ENCODE measurements at places on chromosomes 3 and 15.

DNA sequence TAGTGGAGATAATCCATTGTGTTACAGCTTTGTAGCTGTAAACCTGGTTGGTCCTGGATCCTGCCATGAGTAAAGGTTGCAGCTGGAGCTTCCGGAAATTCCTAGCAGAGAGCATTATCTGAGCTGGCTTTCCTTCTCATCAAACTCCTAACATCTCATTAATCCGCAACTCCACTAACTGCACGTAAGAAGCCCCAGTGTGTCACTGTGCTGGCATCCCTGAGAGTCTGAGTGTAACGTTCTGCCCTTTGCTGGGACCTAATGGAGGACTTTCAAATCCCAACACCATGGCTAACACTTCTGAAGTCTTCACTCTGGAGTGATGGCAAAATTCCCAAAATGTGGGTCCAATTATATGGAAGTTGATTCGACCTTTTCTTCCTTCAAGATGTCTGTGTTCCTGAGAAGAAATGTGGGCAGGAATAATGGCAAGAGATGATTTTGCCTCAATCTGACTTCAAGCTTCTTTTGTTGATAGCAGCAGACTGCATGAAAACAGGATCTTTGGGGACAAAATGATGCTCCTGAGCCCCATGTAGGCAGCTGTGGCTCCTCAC, 9.6 kb upstream of the TRPM1 start:
- DNase-seq, result no peak

DNA sequence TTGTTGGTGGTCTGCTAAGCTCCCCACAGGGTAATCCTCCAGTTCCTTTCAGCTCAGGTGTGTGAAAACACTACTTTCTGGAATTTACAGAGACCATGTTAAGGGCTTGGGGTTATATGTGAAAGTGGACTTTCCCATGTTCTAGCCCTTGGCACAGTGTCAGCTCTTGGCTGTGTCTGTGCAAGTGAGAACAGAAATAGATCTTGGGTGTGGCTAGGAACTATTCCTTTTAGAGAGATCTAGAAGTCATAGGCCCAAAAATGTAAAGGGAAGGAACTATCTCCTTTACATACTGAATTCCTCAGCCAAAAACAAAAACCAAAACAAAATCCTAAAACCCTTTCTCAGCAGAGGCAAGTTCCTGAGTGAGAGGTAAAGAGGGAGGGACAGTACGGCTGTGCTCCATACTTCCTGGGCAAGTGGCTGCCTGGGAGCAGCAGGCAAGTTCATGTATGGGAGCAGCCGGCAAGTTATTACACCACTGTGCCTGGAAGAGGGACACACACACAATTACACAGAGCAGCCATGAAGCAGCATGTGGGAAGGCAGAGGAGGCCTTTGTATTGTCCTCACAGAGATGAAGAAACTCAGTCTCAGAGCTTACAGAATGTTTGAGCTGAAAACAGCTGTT, 19.9 kb upstream of the C3orf62 start:
- DNase-seq, result no peak

GRCh38 chr3:109328202-109328601, 9.1 kb downstream of the DPPA4 start:
- DNase-seq, result no peak

DNA sequence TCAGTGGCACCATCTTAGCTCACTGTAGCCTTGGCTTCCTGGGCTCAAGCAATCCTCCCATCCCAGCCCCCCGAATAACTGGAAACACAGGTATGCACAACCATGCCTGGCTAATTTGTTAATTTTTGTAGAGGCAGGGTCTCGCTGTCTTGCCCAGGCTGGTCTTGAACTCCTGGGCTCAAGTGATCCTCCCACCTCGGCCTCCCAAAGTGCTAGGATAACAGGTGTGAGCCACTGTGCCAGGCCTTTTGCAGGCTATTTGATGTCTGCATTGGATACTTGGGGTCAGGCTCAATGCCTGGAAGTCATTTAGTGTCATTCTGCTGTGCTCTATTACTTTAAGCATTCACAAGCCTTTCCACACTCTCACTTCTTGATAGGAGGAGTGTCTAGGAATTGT, 17.6 kb downstream of the LIMD1 start:
- DNase-seq, result no peak

DNA sequence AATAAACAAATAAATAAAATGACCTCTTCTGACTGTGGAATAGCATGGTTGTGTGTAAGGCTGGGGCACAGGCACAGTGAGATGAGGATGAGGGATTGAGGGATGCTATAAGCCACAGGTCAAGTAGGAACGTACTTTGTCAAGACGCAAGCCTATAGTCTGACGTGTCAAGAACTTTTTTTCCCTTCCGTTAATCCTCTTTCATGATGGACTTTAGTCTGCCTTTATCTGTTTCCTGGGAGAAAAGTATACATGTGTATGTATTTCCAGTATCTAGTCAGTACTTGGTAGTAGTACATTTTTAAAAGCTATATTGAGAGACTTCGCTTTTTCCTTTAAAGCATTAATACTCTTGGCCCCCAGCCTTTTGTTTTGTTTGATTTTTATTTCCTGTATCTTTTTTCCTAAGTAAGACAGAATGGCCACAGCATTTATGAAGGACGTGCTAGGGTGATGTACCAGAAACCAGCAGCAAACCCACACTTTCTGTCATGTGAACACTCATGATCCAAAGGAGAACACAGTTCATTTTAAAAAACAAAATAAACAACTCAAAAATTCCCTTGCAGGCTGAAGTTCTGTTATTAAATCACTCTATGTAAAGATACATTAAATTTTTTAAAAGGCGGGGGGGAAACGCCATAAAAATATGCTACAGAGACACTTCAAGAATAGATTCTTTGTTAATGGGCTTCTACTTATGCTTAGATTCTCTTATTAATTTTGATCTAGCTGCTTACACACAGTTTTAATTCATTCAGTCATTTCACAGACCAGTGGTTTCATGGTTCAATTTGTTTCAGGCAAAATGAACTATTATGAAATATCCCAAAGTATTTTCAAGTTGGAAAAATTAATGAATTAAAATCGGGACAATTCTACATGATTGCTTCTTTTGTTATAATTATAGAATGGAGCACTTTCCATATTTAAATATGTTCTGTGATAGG, 114.7 kb downstream of the SNRK start:
- DNase-seq, result no peak

DNA sequence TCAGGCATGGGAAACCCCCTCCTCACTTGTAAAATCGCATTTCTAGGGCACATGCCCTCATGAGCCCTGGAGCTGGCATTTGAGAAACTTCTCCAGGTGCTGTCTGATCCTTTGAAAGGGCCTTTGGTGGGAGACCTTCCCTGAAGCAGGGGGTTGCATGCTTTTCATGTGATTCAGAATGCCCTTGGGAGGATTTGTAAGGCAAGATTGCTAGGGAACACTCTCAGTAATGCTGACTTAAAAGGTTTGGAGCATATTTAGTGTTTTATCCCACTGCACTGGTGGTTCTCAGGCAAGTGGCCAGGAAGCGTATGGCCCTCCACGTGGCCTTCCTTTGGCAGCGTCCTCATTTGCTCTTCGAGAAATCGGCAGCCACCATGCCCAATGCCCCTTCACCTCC, 164.1 kb downstream of the ARRDC4 start:
- no peak for DNase-seq

GRCh38 chr3:33699275-33699674, 18.8 kb downstream of the CLASP2 start:
- no peak for DNase-seq

DNA sequence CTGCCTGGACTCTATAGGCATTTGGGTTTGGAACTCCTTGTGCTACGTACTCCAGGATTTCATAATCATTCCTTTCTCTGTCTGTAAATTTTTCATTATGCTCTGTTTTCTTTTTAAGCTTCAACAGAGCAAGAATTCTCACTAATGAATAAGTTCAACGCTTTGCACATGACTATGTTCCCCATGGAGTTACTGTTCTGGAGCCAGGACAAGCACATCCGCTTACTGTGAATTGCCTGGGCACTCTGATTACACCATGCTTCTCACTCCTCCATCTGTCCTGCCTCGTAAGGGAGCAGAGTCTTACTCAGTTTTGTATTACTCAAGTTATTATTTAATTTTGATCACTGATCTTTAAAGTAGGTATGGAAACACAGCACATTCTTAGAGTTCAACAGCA, 472.7 kb downstream of the RAP2B start:
- no peak for DNase-seq

GRCh38 chr3:8987645-8988383, 24.5 kb upstream of the RAD18 start:
- peak; percentile 47 for DNase-seq

DNA sequence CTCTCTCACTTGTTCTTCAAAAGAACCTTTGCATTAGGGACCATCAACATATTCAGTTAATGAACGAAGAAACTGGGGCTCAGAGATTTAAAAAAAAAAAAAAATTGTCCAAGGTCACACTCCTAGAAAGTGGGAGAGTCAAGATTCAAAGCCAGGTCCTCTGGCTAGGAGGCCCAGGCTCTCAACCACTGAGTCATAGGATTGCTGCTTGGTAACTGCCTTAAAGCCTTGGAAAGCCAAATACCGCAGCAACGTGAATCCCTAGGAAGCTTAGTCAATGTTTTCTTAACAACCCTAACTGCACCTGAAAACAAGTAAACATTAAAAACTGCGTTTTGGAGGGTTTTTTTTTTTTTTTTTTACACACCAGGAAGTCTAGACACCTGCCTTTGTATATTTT, 156.8 kb downstream of the WNT5A start:
- peak; percentile 33 for DNase-seq

DNA sequence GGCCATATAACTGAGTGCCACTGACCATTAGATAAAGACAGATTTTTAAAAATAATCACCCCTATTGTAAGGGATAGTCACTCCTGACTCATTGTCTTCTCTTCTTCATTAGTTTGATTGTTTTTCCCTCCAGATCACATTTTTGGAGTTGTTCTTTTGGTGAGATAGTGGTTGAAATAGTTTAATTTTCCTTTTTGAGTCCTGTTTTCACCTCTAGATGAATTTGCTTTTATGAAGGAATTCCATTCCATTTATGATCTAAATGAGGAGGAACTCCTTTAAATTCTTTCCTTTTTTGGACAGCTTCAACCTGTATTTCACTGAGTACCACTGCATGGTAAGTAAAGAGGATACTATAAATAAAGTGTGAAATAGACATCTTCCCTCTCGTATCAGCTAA, 112.4 kb downstream of the GREM1 start:
- DNase-seq, result no peak

DNA sequence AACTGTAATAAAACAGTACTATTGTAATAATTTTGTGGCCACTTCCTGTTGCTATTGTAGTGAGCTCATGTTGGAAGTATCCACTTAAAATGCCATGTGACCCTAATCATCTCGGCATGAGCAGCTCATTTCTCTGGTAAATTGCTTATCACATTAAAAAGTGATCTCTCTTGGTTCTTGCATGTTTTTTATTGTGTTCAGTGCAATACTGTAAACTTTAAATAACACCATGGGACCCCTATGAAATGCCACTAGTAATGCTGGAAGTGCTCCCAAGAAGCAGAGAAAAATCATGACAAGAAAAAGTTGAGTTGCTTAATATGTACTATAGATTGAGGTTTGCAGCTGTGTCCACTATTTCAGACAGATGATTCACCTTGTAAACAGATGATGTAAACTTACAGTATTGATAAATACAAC, 45.6 kb downstream of the NMD3 start:
- peak; percentile 14 for DNase-seq

- no peak for DNase-seq
These were observed 522 bp downstream of the MED12L start for GRCh38 chr3:151085889-151086483.

GRCh38 chr15:67521783-67522568, 1.0 kb downstream of the C15orf61 start:
- DNase-seq, result no peak

DNA sequence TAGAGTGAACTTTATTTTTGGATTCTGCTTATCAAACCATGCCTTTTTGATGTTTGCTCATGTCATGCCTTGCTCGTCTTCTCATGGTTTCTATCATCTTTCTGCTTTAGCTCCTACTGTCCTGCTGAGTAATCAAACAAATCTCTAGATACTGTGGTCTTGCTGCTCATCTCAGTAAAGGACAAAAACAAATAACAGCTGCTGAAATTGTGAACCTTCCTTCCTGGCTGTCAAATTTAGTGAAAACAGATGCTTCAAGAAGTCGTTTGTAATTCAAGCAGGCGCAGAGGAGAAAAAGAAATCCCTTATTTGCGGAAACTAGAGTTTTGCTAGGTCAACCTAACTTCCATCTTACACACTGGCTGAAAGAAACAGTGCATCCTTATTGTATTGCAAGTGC, 616.1 kb upstream of the ALCAM start:
- no peak for DNase-seq

All from NCI-H2029 (cell line).